Spinal cord (tissue), 10 donors: ENCODE measurements at places on chromosomes 1 and 21.

DNA sequence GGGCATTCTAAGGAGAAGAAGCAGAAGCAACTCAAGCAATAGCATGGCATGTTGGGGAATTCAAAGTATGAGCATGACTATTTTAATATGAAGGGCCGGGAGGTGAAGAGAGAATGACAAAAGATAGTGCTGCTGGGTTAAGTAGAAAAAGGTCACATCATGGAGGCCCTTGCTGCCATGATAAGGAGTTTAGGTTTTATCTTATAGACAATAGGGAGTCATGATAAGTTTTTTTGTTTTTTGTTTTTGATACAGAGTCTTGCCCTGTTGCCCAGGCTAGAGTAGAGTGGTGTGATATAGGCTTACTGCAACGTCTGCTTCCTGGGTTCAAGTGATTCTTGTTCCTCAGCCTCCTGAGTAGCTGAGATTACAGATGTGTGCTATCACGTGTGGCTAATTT lies 3.1 kb downstream of the BNIPL start:
- DNase-seq: no peak

DNA sequence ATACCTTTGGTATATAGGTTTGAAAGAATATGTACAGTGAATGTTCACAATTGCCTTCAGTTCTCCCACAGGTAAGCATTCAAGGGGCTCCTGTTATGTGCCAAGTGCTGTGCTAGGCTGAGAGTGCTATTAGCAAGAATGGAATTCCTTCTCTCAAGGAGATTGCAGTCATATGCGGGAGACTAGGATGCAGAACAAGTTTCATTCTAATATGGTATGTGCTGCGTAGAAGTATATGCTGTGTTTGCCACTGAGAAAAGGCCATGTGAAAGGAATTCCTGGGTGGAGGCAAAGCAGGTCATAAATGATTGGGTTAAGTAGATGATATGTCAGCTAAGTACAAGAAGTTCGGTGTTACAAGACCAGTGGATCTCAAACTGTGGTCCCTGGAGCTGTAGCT lies 303.0 kb downstream of the GPATCH2 start:
- no peak for DNase-seq

- no peak for DNase-seq
Measured at GRCh38 chr21:15667010-15667409, 62.8 kb upstream of the USP25 start.

GRCh38 chr1:29398431-29398830 lies 162.1 kb downstream of the PTPRU start:
- no peak for DNase-seq

DNA sequence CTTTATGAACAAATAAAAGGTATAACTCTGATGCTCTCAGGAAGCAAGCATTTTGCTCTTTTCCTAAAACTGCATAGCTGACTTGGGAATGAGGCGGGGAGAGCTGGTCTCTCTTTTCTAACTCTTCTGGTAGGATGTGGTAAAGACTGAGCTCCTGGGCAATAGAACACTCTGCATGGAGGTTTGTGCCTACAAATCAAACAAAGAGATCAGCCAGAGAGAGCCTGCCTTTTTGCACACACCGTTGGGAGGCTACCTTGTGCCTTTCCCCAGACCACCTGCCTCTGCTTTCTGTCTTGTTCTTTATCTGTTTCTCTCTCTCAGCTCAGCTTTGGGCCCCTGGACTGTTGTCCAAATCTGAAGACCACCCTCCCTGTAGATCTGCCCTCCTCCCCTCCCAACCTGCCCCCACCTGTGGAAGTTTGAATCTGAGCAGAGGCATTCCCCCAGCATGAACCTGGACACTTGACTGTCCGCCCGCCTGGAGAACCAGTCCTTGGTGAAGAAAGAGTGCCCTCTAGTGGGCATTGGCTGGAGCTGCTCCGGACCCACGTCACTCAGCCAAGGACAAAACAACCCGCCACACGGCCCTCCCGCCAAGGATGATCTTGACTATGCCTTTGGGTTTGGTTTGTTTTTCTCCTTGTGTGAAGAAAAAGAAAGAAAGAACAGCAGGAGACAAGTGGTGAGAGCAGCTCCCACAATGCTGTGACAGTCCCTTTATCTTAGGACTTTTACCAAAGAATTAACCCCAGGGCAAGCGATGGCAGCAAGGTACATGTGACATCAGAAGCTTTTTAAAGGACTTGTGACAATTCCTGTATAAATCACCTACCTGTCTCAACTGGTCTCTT lies 228.2 kb downstream of the PBX1 start:
- peak; percentile 93 for DNase-seq
